GM06990 (cell line): ENCODE measurements at places on chromosomes 7 and 10.

DNA sequence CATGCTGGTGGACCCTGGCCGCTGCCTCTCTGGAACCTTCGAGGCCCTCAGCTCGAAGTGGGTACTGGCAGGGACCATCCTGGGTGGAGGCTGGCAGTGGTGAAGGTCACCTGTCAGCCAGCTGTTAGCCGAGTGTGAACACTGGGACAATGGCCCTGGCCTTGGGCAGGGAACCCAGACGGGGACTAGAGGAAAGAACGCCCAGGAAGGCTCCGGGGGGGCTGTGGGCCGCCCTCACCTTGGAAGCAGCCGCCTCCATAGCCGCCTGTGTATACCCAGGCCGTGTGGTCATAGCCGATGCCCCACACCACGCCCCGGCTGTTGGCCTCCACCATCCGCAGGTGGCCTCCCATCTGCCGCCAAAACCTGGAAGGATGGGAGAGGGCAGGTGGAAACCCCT lies 17.6 kb downstream of the BHLHA15 start:
- DNase-seq: no peak

- no peak for DNase-seq
Measured at GRCh38 chr7:87413951-87414793, 61.3 kb downstream of the ABCB4 start.

- no peak for DNase-seq
Measured at GRCh38 chr7:136174477-136175125, 197.4 kb upstream of the MTPN start.

- no peak for DNase-seq
Measured at GRCh38 chr7:112798274-112799159, 8.3 kb upstream of the TMEM168 start.

DNA sequence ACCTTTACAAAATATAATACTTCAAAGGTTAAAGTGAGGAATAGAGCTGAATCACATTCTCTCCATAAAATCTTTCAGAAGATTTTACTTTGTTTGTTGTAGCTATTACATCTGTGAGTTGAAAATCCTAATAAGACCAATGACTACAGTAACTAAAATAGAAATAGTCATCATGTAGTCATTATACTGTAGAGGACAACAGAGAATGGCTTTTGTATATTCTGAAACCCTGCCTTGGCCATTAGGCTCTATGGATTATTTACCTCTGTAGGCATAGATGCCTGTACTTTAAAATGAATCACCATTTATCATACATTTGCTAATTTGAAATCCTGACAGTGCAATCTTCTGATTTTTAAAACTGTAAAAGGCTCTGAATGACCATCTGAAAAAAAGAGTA lies 923.0 kb downstream of the REEP3 start:
- DNase-seq: no peak
